SHP77 (cell line): ENCODE measurements at places on chromosomes 7 and 10.

- DNase-seq = no peak
Measured at GRCh38 chr10:4127518-4128315, 342.7 kb upstream of the KLF6 start.

- DNase-seq = no peak
Measured at GRCh38 chr10:49385939-49386922, 9.7 kb downstream of the DRGX start.

GRCh38 chr10:78906734-78907390 lies 161.9 kb upstream of the ZMIZ1 start:
- DNase-seq = no peak

DNA sequence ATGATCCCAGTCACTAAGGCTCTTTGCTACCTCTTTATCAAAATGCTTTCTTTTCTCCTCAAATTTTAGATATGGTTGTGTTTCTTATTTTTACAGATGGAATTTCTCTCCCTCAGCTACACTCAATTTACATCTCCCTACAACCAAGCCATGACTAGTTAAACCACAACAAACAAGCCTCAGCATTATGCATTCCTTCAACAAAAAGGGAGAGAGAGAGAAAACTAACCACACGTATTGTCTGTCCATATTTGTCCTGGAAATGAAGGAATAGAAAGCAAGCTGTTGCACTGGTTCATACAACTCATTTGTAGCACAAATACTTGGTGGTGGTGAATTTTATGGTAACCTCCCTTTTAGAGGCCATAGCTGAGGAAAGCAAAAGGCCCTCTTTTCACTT lies 286.4 kb downstream of the AHR start:
- DNase-seq = no peak

DNA sequence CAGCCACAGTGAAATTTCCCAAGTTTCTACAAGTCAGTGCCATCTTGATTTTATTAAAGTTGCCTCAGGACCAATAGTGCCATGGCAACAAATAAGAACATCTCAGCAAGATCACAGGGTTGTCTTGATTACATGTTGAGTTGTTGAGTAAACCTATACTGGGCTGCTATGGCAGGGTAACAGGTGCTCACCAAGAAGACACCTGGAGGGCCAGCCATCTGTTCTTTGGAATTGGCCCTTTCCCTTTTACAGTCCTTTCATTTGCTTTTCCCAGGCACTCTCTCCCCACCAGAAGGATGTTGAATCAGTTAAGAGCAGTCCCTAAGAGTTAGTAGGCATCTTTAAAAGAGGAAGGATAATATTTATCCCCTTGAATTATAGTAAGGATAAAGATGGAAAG lies 582.0 kb downstream of the TNS3 start:
- no peak for DNase-seq

GRCh38 chr10:131789516-131789915 lies 111.3 kb upstream of the PPP2R2D start:
- DNase-seq = no peak

DNA sequence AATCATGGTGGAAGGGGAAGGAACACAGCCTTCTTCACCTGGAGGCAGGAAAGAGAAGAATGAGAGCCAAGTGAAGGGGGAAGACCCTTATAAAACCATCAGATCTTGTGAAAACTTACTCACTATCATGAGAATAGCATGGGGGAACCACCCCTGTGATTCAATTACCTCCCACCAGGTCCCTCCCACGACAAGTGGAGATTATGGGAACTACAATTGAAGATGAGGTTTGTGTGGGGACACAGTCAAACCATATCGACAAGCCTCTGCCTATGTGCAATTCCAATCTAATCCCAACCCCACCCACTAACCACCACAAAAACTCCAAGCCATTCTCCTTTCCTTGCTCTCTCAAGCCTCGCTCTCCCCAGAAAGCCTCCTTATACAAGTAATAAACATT lies 69.2 kb downstream of the TAC1 start:
- DNase-seq = no peak

- DNase-seq = no peak
Measured at GRCh38 chr7:44486693-44487092, 3.8 kb downstream of the NUDCD3 start.

DNA sequence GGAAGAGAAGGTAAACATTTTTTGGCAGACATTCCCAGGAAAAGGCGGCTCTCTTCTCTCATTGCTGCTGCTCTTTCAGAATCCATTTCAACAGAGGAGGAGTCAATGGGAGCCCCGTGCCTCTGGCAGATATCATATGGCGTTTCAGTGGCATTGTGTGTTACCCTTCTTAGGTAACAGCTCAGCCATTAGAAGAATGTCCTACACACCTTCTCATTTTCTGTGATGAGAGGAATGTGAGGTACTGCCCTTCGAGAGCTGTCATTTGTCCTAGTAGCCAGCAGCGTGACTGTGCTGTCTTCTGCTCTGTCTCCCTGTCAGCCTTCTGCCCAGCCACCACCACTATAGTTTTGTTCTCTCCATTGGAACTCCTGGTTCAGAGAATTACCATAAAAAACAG lies 102.4 kb downstream of the EGFR start:
- no peak for DNase-seq

DNA sequence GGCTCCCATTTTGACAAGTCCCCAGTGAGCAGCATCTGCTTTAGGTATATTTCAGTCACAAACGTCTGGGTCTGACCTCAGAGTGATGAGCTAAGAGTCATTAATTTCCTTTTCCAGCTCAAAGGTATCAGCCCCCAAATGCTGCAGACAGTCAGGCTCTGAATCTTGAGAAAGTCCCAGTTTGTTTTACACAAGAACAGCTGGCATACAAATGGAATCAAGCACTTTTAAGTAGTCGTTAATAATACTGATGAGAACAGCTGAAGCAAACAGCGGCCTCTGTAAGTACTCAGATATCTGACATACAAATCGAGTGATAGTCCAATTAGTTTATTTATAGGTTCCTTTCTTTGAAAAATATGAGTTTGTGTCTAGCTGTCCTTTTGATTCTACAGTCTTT lies 49.4 kb upstream of the MSRB2 start:
- no peak for DNase-seq

DNA sequence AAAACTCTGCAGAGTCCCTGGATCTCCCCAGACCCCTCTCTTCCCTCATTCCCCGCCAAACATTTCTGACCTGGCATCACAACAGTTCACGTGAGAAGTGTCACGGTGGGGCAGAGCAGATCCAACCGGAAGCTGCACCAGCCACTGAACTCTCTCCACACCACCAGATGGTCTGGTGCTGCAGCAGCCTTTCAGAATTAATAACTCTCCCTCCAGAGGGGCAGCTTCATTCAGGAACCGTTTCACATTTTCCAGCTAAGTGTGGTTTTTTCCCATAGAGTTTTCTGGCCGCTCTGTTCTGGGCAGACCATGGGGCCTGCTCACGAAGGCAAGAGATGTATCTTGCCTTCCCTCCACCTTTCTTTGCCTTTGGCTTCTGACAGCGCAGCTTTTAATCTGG lies 486.7 kb upstream of the GALNT17 start:
- DNase-seq = no peak

DNA sequence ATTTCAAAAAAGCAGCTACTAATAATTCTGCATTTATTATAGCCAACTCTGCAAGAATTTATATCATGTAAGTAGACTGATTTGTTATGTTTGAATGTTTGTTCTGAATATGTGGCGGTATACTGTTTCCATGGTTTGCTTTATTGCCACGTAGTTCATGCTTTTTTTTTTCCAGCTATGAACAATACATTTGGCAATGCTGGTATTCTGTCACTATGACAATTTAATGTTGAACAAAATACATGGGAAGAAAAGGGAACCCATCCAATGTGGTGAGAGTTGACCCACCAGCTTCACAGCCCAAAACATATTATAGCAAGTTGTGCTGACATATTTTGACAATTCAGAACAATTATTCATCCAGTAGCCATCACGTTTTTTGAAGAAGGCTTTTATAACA lies 145.6 kb downstream of the CCDC71L start:
- DNase-seq = no peak

GRCh38 chr7:112942981-112943380 lies 143.6 kb downstream of the GPR85 start:
- DNase-seq = no peak

DNA sequence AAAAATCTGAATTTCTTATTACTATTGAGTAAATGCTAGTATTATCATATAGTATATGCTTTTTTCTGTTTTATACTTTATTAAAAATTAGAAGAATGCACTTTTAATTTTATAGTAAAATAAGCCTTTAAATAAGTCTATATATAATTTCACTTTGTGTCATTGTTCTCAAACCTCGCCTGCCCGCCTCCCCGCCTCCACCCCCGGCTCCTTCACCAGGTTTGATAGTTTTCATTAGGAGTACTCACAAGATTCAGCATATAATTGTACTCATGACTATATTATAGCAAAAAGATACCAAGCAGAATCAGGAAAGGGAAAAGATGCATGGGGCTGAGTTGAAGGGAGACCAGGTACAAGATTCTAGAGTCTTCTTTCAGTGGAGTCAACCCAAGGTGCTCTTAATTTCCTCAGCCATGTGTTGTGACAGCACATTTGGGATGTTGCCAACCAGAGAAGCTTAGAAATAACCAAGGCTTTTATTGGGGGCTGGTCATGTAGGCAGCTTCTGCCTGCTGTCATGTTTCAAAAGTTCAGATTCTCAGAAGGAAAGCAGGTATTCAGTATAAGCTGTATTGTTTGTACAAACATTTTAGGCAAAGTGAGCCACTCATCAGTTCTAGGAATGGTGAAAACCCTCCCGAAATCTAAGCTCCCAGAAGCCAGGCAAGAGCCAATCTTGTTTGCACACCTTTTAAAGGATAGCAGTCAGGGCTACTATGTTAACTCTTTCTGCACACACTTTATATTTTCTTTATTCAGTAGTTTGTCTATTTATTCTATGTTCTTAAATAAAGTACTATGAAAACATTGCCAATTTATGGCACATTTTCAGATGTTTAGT lies 12.3 kb downstream of the NHLRC2 start:
- no peak for DNase-seq

- no peak for DNase-seq
Measured at GRCh38 chr7:158421361-158421760, 166.3 kb downstream of the PTPRN2 start.

DNA sequence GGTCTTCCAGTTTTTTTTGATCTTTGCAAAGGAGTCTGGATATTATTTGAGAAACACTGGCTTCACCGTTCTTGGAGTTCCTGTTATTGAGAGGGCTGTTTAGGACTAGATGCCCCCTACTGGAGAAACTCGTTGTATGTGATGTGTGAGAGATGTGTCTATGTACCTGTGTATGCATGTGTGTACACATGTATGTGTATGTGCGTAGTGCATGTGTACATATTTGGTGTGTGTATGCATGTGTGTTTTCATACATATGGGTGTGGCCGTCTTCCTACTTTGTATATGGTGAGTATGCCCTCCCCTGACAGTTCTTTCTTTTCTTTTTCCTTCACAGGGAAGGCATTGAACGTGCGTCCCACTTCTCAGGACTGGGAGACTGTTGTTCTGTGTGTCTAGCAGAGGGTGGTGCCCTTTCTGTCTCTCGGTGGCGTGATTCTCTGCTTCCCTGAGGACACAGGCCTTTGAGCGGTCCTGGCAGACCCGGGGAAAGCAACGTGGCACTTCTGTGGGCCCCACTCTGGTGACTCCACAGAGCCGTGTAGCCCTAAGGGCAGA lies 3.0 kb upstream of the CALHM3 start:
- peak; percentile 78 for DNase-seq

DNA sequence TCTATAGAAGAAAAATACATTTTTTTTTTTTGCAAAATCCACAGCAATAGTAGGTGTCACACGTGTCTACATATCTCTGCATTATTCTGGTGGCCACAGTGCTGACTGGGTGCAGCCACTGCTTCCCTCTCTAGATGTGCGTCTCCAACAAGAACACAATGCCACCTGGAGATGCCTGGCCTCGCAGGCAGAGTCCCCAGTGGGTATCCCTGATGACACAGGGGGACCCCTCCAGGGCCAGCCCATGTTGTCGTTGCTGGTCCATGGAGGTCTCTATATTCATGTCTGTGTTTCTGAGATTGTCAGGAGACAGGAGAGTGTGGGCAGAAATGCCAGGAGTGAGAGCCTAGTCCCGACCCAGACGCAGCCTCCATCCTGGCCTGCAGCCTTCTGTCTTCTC lies 345.9 kb upstream of the SHH start:
- DNase-seq = no peak

- no peak for DNase-seq
Measured at GRCh38 chr7:30584965-30585364, 9.7 kb upstream of the GARS1 start.

GRCh38 chr10:26717476-26717875 lies 20.0 kb downstream of the PDSS1 start:
- no peak for DNase-seq

GRCh38 chr7:3443716-3444115 lies 142.7 kb downstream of the SDK1 start:
- DNase-seq = no peak

GRCh38 chr7:129780257-129780973 lies 168.9 kb downstream of the NRF1 start:
- peak; percentile 90 for DNase-seq

DNA sequence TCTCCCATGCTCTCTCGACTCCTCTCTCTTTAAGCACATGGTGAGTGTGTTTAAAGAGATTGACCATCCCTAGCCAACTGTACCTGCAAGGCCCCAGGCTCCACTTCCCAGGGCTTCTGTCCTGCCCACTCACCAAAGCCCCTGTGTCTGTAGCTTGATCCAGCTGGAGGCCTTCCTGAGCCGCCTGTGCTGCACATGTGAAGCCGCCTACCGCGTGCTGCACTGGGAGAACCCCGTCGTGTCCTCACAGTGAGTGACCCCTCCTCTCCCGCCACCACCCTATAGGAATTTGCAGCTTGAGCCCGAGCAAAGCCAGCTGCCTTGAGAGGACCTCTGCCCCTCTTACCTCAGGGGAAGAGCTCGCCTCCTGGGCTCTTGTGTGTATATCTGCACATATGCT lies 11.2 kb downstream of the ZFYVE27 start:
- no peak for DNase-seq

GRCh38 chr7:131300572-131301466 lies 26.9 kb upstream of the MKLN1 start:
- no peak for DNase-seq

DNA sequence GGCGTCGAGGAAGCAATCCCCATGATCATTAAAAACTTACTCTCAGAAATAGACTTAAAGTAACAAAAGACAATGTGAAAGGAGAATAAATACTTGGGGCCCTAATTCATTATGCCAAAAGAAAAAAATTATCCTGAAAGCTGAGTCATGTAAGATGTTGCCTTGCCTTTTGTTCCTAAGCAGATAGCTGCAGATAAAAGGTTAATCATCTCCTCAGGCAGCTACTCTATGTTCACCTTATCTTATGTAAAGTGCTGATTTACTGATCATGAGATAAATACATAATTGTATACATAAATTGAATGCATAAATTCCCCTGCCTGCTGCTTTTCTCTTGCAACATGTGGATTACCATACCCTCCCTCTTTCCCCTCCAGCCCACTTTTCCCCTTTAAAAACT lies 28.1 kb upstream of the CREB3L2 start:
- DNase-seq = no peak

- no peak for DNase-seq
Measured at GRCh38 chr7:151125846-151126481, 39.7 kb downstream of the AGAP3 start.

DNA sequence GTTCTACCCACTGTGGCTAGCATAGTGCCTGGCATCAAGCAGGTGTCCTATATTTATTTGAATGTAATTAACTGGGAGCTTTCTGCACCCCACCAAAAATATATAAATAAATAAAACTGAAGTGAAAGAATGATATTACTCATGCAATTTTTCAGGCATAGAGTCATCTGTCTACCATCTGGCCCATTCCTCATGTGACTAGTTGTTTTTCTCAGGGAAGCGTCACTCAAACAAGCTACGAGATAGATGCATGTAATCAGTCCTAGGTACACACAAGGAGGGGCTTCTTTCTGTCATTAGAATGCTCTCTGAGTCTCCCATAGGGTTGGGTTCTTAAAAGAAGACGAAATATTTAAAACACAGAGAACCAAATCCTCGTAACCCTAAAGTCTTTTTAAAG lies 255.5 kb upstream of the KMT2E start:
- DNase-seq = no peak
